CD4-positive, alpha-beta T cell treated with Interleukin-2 at 100 ng/mL for 4 hours (primary cell): ENCODE measurements at places on chromosomes 4 and X.

GRCh38 chr4:112502871-112503270 is 13.1 kb downstream of the NEUROG2 start:
- no peak for DNase-seq

DNA sequence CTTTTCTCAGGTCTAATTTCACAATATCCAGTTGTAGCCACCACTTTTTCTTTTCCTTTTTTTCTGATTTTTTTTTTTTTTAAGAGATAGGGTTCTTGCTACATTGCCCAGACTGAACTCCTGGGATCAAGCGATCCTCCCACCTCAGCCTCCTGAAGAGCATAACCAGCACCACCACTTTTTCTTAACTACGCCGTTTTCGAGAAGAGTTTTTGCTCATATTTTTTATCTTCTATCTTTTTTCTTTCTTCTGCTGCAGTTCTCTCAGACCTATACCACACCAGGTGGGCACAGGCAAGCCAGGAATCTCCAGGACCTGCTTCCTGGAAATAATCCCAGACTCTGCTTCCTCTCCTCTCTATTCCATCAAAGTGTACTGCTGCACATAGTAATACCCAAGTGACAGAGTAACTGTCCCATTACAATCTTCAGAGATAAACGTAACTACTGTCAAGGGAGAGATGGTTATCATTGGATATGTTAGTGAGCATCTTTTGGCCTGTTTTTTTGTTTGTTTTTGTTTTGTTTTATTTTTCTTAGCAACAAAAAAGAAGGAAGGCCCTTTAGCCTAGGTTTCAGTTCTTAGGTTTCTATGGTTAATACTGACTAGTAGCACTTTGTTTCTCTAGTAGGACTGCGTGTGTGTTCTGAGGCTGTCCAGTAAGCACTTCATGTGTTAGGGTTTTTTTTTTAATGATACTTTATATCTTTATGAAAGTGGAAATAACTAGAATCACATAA is 59.2 kb upstream of the TXK start:
- DNase-seq, result no peak

- no peak for DNase-seq
Observed at GRCh38 chr4:106530024-106530361, 161.4 kb upstream of the GIMD1 start.

- no peak for DNase-seq
Observed at GRCh38 chr4:99379571-99379970, 27.0 kb upstream of the ADH1C start.

GRCh38 chr4:81651243-81651899 is 179.7 kb upstream of the RASGEF1B start:
- DNase-seq, result no peak

DNA sequence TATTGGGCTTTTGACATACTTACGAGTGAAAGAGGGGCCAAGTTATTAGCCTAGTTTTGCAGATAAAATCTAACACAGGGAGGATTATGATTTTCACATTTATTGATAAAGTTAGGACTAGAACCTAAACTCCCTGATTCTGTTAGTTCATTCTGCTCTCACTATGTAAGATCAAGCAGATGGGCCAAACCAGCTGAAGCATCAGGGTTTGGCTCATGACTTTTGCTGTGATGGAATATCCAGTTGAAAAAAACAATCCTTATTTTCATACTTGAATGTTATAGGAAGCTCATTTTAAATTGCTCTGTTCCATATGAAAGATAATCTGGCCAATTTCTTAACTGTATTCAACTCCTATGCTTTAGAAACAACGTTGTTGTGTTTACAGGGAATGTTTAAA is 21.2 kb downstream of the SPRY1 start:
- no peak for DNase-seq

DNA sequence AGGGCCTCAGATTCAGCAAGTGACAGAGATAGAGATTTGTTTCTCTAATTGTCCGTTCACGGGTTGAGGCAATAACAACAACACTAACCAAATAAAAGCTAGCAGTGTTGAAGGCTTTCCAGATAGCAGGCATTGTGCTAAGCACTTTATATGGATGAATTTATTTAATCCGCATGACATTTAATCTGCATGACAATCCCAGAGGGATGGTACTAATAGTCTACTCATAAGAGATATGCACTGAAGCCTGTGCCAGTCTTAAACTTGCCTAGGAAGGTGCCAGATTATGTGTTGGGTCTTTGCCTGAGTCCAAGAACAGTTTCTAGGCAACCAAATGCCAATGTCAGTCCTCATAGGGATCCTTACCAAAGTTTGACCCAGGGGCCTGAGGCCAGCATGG is 37.7 kb upstream of the FAT1 start:
- DNase-seq, result no peak

- no peak for DNase-seq
Observed at GRCh38 chr4:7256984-7257810, 64.9 kb downstream of the SORCS2 start.

DNA sequence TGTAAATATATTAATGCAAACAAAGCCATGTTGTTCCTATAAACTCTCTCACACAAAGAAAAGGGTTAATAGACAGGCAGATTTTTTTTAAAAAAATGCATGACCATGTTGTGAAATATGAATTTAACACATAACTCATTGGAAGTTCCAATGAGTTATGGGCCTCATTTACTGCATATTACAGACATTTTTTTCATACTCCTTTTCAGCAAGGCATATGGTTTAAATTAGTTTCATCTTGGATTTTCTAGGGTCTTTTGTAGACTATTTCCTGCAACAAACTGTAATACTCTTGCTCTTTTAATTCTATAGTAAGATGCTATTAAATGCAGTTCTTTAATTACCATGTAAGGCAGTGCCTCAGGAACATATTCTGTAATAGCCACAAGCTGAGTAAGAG is 323.1 kb downstream of the GBA3 start:
- DNase-seq, result no peak

DNA sequence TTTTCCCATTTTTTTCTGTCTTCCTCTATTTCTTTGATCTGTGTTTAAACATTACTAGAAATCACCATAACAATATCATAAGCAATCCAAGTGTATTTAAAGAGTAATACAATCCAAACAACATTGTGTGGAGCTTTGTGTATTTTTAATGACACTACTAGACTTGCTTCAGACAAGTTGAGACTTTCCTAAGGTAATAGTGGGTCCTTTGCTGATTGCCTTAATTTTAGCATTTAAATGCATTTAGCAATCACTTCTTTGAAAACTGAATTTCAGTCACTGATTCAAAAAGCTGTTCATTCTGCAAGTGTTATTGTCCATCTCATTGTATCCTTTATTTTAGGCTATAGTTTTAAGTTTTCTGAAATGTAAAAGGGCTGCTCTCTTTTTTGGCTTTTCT is 804.8 kb downstream of the ADGRL3 start:
- no peak for DNase-seq

- DNase-seq, result no peak
Observed at GRCh38 chr4:105624530-105624929, 72.1 kb downstream of the ARHGEF38 start.

GRCh38 chr4:3526456-3526855 is 5.8 kb downstream of the LRPAP1 start:
- DNase-seq, result no peak

- DNase-seq, result peak; percentile 41
Observed at GRCh38 chrX:150694738-150695410, 1.7 kb downstream of the MTMR1 start.

DNA sequence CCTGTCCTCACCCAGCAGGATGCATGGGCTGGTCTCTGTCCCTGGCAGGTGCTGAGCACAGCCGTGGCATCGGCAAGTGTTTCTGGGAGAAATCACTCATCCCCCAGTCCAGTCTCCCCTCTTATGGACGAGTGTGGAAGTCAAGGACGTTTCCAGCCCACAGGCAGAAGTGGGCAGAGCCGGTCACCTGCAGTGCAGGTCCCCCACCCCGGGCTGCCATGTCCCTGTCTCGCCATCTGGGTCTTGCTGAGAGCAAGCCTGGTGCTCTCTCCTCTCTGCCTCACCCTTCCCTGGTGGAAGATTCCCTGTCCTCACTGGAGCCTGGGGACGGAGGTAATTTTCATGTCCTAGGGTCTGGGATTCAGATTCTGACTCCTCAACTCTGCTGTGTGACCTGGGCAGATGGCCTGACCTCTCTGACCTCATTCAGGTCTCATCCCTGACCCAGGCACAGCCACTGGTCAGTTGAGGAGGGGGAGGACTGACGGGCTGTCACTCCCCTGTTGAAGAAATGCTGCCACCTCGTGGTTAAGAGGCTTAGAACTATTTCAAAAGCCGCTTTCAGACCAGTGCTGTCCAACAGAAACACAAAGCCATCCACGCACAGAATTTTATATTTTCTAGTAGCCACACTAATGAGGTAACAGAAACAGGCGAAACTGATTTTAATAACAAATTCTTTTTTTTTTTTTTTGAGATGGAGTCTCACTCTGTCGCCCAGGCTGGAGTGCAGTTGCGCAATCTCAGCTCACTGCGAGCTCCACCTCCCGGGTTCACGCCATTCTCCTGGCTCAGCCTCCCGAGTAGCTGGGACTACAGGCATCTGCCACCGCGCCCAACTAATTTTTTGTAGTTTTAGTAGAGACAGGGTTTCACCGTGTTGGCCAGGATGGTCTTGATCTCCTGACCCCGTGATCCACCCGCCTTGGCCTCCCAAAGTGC is 1.8 kb downstream of the CPZ start:
- no peak for DNase-seq

DNA sequence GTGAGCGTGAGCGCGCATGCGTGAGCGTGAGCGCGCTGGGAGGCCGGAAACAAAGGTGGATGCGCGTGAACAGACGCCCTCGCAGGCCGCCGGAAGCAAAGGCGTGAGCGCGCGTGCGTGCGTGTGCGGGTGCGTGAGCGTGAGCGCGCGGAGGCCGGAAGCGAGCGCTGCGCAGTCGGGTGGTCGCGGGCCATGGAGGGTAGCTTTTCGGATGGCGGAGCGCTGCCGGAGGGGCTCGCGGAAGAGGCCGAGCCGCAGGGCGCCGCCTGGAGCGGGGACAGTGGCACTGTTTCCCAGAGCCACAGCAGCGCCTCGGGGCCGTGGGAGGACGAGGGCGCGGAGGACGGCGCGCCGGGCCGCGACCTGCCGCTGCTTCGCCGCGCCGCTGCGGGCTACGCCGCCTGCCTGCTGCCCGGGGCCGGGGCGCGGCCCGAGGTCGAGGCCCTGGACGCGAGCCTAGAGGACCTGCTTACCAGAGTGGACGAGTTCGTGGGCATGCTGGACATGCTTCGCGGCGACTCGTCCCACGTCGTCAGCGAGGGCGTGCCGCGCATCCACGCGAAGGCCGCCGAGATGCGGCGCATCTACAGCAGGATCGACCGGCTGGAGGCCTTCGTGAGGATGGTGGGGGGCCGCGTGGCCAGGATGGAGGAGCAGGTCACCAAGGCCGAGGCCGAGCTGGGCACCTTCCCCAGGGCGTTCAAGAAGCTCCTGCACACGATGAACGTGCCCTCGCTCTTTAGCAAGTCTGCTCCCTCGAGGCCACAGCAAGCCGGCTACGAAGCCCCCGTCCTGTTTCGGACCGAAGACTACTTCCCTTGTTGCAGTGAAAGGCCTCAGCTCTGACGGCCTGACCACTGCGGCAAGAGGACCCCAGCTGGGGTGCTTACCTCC is at the start of gene BLOC1S4:
Gene BLOC1S4, plus strand, starts transcription at position 157 of the 894 bp plus-strand sequence. Its CDS starts 36 bp downstream, at position 193.
- DNase-seq, result peak; percentile 92

DNA sequence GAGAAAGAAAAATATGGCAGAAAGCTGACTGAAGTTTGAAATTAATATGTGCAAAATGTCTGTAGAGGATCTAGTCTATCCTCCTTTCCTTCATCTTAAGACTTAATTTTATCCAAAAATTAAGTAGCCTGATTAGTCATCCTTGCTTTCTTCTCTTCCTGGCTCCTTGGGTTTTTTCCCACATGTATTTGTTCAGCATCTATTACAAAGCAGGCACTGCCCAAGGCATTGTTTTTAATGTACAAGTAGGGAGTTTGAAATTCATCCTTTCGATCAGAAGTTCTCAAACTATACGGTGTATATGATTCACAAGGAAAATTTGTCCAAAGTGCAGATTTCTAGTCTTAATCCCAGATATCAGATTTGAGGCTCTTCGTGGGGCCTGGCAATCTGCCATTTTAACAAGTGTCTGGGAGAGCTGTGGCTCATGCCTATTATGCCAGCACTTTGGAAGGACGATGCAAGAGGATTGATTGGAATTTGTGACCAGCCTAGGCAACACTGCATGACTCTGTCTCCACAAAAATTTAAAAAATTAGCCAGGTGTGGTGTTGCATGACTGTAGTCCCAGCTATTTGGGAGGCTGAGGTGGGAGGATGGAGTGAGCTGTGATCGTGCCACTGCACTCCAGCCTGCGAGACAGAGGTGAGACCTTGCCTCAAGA is 19.4 kb upstream of the YTHDC1 start:
- DNase-seq, result no peak
